ENCODE measurements at places on chromosomes 2 and 18.

DNA sequence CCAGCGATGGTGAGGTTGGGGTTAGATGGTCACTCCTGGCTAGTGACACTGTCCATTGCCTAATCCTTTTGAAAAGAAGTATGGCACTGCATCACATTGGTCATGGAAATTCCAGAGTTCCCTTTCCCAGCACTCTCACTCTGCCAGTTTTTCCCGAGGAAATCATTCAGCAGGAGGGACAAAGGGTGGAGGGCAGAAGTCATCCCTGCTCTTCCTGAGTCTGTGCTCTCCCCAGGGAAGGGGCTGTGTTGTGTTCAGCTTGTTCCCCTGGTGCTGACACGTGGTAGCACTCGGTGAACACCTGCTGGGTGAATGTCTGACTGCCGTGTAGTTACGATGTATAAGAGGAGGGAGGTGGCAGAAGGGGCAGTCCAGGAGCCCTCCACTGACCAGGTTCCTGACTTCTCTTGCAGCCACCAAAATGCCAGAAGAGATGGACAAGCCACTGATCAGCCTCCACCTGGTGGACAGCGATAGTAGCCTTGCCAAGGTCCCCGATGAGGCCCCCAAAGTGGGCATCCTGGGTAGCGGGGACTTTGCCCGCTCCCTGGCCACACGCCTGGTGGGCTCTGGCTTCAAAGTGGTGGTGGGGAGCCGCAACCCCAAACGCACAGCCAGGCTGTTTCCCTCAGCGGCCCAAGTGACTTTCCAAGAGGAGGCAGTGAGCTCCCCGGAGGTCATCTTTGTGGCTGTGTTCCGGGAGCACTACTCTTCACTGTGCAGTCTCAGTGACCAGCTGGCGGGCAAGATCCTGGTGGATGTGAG is 21.6 kb downstream of the STEAP3 start:
- DNase-seq: no peak

- DNase-seq: no peak
Measured at GRCh38 chr2:1618191-1618961, 125.9 kb downstream of the PXDN start.

- DNase-seq: no peak
Measured at GRCh38 chr18:79527656-79528315, 132.1 kb downstream of the NFATC1 start.

- no peak for DNase-seq
Measured at GRCh38 chr2:190716176-190716807, 67.4 kb downstream of the NAB1 start.

DNA sequence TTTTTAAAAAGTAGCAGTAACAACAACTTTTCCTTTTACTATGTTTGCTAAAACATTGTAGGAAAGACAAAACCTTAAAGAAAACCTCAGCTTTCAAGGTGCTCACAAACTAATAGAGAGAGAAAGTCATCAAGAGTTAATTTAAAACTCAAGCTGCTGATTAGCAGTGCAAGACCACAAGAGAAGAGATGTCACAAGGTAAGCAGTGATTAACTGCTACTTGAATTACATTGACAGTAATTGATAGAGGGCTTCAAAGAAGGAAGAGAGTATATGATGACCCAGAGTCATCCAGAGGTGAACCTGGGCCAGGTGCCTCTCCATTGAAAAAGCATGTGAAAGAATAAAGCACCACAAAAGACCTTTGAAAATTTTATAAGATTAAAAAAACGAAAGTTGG is 939.6 kb upstream of the CNTNAP5 start:
- DNase-seq: no peak

DNA sequence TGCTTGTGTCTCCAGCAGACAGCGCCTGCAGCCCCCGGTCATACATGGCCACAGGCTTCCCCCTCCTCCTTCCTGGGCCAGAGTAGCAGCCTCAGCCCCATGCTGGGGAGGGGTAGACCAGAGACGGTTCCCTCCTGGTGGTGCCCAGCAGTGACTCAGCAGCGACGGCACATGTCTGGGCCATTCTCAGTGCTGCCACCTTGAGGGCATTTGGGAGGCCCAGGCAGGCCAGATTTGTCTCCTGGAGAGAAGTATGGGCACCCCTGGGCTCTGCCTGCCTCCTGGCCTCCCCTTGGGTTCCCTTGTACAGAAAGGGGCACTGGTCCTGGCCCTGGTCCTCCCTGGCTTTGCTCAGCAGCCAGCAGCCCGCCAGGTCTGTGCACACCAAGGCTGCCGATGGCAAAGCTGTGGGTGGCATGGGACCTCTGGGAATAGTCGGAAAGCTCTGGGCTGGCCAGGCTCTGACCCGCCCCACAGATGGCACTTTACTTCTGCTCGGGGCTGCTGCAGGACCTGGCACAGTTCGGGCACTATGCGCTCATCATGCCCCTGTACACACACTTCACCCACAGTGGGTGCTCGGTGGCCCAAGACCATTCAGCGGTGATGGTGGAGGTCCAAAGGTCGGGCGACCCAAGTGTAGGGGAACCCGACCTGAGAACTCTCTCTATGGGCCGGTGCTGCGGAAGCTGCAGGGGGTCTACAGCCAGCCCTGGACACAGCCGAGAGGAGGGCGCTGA is 11.4 kb upstream of the ALPI start:
- peak; percentile 61 for DNase-seq

- DNase-seq: no peak
Measured at GRCh38 chr18:13625355-13625754, 101.0 kb downstream of the FAM210A start.

GRCh38 chr2:105744091-105744908 is 412 bp upstream of the NCK2 start:
- peak; percentile 89 for DNase-seq

- no peak for DNase-seq
Measured at GRCh38 chr18:38796762-38797161, 1231.2 kb upstream of the CELF4 start.

- DNase-seq: no peak
Measured at GRCh38 chr2:11515490-11515981, 18.3 kb upstream of the GREB1 start.

DNA sequence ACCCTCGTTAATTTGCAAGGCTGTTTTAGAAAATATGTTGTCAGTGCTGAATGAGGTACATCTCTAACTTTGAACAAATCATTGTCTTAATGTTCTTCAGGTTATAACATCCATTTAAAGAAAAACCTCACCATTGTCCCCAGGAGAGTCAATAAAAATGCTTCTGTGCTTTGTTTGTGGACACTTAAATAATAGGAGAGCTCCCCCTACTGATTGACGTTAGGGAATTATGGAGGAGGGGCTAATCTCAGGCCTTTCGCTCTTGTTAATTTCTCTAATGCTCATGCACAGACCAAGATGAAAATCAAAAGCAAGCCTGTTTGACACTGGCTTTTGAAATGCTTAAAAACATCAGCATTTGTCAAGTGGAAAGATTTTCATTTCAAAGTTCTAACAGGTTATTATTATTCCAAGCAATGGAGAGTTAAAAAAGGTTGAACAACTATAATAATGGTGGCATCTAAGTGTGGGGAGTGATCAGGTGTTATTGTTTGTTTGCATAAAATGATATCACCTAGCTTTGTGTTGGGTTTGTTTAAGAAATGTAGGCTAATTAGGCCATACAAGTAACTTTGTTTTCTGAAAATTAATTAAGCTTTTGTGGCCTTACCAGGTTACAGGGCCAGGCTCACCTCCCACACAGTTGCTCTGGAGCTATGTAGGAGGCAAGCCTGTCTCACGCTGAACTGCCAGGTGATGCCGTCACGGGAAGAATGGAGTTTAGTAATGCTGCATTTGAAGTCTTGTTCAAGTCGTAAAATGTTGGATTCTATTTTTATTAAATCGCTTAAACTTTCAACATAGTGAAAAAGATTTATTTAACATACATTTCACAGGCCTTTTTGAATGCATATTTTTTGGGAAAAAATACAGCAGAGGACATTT is 51.7 kb upstream of the SMIM21 start:
- DNase-seq: peak; percentile 64

DNA sequence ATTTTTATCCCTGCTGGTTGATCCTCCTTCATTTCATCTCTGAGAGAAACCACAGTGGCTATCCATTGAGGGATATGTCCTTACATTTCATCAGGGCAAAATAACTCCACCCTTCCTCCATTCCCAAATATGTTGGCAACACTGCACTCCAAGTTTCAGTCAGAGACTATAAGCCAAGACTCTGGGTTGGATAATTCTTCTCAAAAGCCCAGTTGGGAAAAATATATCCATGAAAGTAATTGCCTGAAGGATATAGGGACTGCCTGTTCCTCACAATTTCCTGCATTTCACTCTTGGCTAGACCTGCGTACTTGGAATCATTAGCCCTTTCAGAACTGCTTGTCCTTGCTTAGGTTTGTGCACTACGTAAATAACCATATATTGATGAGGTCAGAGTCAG is 27.9 kb upstream of the EPB41L3 start:
- no peak for DNase-seq

- no peak for DNase-seq
Measured at GRCh38 chr2:176854878-176855277, 357.7 kb upstream of the HNRNPA3 start.
